HFFc6 (cell line): ENCODE measurements at places on chromosomes 2 and 18. TPM values are rescaled to one million over a fixed set of nuclear protein-coding genes. Genes with fewer than 3 reads are reported as not detected.

DNA sequence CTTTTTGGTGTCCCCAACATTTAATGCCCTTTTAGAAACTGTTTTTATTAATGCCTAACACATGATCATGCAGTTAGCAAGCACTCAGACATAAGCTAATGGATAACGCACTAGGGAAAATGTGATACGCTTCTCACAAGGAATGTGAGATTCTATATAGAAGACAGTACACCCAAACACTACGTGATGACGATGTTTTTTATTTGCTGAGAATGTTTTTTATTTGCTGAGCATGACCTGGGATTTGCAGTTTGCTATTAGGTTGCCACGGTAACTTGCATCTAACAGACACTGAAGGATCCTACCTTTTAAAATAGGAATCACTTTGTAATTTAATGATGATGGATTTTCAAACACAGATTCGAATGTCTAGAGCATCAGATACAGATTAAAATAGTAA is 4.9 kb downstream of the SMC6 start:
- no peak for DNase-seq

DNA sequence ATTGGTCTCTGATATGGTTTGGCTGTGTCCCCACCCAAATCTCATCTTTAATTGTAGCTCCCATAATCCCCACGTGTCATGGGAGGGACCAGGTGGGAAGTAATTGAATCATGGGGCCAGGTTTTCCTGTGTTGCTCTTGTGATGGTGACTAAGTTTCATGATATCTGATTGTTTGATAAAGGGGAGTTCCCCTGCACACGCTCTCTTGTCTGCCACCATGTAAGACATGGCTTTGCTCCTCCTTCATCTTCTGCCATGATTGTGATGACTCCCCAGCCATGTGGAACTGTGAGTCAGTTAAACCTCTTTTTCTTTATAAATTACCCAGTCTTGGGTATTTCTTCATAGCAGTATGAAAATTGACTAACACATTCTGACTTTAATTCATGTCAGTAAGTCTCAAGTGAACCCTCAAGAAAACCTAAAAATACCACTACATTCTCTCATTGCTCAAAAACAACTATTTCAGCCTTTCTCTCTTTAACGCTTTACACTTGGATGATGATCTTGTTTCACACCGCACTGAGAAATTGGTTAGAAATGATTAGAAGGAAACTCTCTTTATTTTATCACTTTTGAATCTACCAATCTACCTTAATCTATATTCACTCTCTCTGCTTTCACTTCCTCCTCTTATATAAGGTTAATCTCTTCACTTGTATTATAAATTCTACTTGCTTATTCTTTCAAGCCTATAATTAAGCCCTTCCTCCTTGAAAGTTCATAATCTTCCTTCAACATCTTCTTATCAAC is 110.1 kb downstream of the GALR1 start:
- DNase-seq: no peak

GRCh38 chr2:206836722-206837121 is 71.3 kb downstream of the FASTKD2 start:
- DNase-seq: no peak

GRCh38 chr2:26925100-26925791 is 45.2 kb upstream of the MAPRE3 start:
- DNase-seq: no peak

- DNase-seq: peak; percentile 84
These were observed 15.0 kb upstream of the CTDP1 start for GRCh38 chr18:79664525-79665125.

- no peak for DNase-seq
These were observed 17.4 kb downstream of the TPGS2 start for GRCh38 chr18:36811430-36811829.

GRCh38 chr18:23929362-23929930 is 85.1 kb upstream of the TTC39C start:
- no peak for DNase-seq

IL1R2 gene
- total RNA-seq: not detected in 3 replicates

SERPINE2 gene
- 163 to 377 TPM (median 248 TPM) in 3 replicates for total RNA-seq

KCNJ3 gene
- total RNA-seq: not detected in 2 replicates

TFPI gene
- total RNA-seq: 31.3 to 42.4 TPM (median 35.7 TPM) in 3 replicates

LTBP1 gene
- 292 to 409 TPM (median 300 TPM) in 3 replicates for total RNA-seq

PFN4 gene
- total RNA-seq: 0.57 to 1.00 TPM (median 0.84 TPM) in 3 replicates

ZCCHC2 gene
- total RNA-seq: 5.0 to 6.0 TPM (median 5.9 TPM) in 3 replicates
